ENCODE measurements at places on chromosomes 12 and 14.

- no peak for DNase-seq
Measured at GRCh38 chr12:15599266-15600037, 189.7 kb downstream of the EPS8 start.

DNA sequence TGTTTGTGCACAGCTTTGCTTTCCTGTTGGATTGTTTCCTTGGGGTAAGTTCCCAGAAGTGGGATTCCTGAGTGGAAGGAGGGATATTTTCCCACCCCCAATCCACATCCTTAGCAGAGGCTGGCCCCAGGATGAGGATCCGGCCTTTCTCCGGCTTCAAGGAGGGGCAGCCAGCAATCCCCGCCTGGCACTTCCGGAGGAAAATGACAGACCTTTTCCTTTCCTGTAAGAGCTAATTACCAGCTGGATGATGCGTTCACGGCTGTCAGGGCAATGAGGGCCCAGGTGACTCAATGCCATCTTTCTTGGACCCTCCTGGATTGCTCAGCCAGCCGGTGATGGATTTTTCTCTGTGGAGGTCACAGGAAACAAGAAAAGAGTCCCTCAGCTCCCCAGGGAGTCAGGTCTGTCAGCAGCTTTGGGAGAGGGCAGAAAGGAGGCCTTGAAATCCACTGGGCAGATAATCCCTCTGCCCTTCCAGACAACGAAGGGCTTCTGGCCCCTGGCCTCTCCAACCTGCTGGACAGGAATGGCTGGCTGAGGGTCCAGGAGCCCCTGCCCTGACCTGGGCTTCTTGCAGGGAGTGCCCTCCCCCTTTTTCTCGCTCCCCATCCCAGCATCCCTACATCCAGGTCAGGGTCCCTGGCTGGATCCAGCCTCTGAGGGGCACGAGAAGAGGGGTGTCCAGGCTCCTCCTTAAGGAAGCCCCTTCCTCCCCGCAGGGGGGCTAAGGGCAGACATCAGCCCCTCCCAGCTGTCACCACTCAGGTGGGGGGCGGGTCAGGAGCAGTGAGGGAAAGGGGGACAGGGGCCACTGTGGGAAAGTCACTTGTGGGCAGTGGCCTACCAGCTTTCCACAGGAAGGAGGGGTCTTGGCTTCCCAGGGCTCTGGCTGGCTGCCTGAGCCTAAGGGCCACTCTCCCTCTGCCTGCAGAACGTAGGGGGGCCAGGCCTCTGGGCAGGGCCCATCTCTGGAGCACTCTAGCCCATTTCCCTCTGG is 16.1 kb upstream of the CCDC85C start:
- DNase-seq: no peak

DNA sequence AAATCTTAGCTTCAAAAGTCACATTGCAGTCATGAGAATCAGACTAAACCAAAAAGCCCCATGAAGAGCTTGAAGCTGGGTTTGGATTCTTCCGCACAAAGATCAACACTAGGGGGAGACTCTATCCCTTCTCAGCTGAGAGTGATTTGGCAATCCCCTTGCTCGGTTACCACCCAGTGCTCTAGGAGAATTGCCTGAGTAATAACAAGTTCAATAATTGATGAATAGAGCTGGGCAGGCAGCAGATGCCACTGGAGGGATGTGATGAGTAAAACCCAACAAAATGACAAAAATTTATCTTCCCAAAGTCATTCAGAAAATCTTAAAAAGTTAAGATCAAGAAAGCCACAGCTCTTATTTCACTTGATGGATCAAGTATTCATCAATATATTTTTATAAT is 185.6 kb upstream of the ARID2 start:
- peak; percentile 48 for DNase-seq

- no peak for DNase-seq
Measured at GRCh38 chr12:130064999-130065398, 97.3 kb upstream of the FZD10 start.

DNA sequence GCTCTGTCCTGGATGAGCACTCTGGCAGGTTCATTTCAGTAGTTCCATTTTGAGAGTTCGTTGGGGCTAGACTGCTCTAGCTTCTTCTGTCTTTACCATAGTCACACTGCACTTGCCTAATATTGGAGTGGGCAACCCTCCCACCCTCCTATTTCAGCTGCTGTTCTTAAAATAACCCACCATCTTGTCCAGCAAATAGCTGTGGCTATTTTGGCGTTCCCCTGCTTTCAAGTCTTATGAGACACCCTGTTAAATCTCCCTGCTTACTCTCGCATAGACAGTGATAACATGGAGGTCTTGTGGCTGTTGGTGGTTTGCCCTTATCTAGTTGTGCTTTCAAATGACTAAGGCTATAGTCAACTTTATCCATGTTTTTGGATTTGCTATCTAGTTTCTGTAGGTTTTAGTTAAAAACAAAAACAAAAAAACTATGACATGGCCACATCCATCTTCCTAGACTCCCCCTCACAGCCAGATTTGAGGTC is 65.5 kb downstream of the LRP6 start:
- DNase-seq: no peak

DNA sequence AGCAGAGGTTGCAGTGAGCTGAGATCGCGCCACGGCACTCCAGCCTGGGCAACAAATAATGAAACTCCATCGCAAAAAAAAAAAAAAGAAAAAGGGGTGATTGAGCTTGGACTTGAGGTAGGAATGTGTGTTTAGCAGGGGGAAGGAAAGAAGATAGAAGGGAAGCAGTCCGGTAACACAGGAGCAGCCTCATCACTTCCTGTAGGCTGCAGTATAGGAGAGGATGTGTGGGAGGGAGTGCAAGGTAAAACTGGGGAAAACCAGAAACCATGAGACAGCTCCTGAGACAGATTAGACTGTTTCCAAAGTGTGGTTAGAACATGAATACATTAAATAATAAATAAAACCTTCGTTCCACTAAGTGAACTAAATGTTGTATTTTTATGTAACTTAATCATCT is 49.2 kb downstream of the FGD4 start:
- no peak for DNase-seq

- DNase-seq: no peak
Measured at GRCh38 chr14:20350860-20351259, 7.4 kb downstream of the PARP2 start.

GRCh38 chr12:129096184-129096583 is 242.9 kb downstream of the GLT1D1 start:
- DNase-seq: no peak

GRCh38 chr14:95471476-95471875 is 45.0 kb downstream of the SYNE3 start:
- no peak for DNase-seq

GRCh38 chr14:46322076-46322475 is 329.5 kb downstream of the RPL10L start:
- no peak for DNase-seq

GRCh38 chr12:108600702-108601007 is 2.8 kb upstream of the TMEM119 start:
- DNase-seq: no peak

DNA sequence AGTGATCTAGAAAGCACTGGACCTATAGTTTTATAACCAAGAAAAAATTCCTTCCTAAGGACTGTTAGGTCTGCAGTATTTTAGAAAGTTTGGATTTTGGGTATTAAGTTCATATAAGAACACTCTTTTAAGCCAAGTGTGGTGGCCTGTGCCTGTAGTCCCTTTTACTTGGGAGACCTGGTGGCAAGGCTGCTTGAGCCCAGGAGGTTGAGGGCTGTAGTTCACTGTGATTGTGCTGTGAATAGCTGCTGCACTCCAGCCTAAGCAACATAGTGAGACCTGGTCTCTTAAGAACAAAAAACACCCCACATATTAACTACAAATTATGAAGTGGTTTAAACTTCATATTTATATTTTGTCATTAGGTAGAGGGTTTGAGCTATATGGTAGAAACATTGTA is 9.7 kb downstream of the DNM1L start:
- DNase-seq: no peak

GRCh38 chr14:101918065-101918989 is 46.0 kb upstream of the DYNC1H1 start:
- DNase-seq: no peak

DNA sequence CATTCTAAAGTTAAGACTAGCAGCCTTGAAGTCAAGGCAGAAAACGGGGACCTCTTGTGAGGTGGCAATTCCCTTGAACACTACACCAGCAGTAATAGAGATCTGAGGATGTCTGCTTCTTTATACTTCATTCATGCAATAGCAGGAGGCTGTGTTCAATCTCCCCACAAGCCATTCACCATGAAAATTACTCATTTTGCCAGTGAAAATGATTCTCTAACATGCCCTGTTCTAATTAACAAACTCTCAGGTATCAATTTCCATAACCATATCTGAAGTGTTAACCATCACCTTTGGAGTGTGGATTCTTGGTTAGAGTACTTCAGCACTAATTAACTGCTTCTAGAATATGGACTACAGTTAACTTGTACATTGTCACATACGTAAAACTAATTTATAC is 3.4 kb upstream of the GLIPR1 start:
- no peak for DNase-seq

GRCh38 chr12:94165670-94166364 is 17.4 kb downstream of the PLXNC1 start:
- no peak for DNase-seq

DNA sequence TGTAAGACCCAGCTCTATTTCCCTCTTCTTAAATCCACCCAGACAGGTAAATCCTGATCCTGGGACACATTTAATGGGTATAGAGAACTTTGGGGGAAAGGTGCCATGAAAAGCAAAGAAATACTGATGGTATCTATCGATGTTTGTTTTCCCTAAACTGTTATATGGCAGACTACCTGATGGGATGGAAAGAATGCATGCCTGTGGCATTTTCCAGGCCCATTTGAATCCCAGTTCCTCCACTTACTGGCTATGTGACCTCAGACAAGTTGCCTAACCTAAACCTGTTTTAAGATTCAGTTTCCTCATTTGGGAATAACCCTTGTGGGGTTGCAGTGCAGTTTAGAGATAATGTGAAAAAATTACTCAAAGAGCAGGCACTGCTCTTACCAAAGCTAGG is 404.5 kb downstream of the FUT8 start:
- DNase-seq: no peak

- DNase-seq: no peak
Measured at GRCh38 chr14:89405712-89406111, 11.3 kb downstream of the FOXN3 start.

- DNase-seq: no peak
Measured at GRCh38 chr14:21408147-21408546, 24.3 kb upstream of the SUPT16H start.

GRCh38 chr12:107992870-107993451 is 136.1 kb upstream of the WSCD2 start:
- peak; percentile 33 for DNase-seq

DNA sequence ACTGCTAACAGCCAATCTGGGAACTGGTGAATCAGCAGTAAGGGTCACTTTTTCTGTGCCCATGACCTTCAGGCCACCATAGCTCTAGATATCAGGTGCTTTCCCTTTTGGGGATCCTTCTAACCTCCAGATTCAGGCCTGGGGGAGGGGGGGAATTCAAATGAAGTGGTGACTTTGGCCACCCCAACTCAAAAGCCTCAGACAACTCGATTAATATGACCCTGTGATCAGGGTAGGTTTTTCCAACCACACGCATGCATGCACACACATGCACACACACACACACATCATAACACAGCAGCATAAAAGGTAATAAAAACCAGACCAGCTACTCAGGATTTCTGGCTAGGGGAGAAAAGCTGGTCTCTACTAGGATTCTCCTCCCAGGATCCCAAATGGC is 5.3 kb downstream of the TBX3 start:
- no peak for DNase-seq

DNA sequence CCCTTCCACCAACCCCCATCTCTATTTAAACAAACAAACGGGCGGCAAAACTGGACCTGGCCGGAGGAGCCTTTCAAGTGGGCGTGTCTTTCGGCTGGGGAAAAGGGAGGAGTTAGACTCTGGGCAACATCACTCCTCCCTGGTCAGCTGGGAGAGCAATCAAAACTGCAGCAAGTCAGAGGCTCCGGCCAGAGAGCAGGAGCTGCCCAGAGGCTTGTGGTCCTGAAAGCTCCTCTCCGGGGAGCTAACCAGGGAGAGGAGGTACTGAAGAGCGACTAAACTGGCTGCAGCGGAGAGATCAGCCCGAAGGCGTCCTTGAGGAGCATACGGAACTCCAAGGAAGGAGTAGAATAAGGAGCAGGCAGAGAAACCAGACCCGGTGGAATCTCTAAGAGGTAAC is at the start of gene NEUROD4:
TSS of gene NEUROD4 (plus strand) at position 191 of the 400 bp plus-strand sequence. CDS start 6,466 bp downstream, outside the sequence.
- no peak for DNase-seq

- peak; percentile 37 for DNase-seq
Measured at GRCh38 chr12:52243259-52243855, 10.3 kb downstream of the KRT7 start.

DNA sequence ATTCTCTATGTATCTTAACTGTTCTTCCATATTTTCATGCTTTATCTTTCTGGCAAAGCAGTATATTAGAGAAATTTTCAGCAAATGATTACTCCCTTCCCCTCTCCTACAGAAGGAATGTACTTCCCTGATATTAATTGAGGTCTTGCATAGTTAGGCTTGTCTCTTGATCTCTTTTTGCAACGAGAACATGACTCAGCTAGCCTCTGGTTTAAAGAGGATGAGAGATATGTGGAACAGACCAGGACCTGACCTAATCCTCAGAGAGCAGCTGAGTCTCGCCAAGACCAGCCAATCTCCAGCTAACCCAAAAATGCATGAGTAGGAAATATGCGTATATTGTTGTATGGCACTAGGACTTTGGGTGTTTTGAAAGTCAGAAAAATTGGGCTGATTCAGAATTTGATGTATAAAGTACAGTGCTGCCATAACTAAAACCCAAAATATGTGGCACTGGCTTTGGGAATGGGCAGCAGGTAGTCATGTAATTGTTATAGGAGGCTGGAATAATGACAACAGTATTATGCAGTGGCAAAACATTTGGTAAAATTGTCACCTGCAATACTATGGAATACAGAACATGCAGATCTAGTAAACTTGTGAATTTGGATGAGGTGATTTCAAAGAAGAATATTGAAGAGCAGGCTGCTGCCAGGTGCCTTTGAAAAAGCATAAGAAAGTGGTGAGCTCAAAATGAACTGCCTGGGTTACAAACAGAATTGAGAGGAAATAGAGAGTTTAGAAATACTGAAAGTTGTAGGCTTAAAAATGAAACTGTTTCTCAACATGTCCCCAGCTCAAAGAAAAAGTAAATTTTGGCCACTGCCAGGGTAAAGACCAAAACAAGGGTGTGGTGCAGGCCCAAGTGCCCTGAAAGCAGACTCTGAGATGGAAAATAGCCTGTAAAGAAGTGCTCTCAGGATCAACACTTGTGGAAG is 9.3 kb upstream of the USP15 start:
- DNase-seq: no peak
